ENCODE measurements at places on chromosomes 7 and 10.

DNA sequence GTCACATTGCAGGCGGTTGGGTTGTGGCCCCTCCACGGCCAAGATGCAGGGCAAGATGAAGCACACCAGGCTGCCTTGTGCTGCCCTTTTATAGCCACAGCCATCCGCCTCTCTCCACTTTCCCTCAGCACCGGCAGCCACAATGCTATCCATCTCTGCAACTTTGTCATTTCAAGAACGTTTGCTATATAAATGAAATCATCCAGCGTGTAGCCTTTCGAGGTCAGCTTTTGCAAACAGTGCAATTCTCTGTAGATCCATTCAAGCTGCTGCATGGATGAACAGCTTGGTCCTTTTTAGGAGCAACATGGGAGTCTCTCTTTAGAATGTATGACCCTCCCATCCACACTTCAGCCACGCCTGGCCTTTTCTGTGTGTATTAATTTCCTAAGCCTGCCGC, 6.4 kb upstream of the IL15RA start:
- DNase-seq, result no peak

DNA sequence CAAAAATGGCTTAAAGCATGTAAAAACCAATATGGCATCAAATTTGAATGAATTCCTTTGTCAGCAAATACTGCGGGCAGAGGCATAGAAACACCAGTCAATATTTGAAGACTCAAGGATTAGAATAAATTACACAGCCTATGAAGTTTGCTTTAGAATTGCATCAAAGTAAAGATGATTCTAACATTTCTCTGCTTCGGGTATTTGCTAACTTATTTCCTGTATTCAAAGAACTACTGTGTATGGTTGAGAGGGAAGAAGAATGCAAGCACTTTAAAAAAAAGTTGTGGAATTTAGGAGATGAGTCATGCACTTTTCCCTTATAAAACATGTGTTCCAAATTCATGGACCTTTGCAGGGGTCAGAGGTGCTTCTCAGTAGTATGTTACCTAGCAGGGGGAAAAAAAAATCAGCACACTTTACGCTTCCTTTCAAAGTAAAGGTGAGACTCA, 90.1 kb downstream of the PIP4K2A start:
- DNase-seq, result no peak

- no peak for DNase-seq
Measured at GRCh38 chr10:132390170-132390920, 6.7 kb upstream of the PWWP2B start.

DNA sequence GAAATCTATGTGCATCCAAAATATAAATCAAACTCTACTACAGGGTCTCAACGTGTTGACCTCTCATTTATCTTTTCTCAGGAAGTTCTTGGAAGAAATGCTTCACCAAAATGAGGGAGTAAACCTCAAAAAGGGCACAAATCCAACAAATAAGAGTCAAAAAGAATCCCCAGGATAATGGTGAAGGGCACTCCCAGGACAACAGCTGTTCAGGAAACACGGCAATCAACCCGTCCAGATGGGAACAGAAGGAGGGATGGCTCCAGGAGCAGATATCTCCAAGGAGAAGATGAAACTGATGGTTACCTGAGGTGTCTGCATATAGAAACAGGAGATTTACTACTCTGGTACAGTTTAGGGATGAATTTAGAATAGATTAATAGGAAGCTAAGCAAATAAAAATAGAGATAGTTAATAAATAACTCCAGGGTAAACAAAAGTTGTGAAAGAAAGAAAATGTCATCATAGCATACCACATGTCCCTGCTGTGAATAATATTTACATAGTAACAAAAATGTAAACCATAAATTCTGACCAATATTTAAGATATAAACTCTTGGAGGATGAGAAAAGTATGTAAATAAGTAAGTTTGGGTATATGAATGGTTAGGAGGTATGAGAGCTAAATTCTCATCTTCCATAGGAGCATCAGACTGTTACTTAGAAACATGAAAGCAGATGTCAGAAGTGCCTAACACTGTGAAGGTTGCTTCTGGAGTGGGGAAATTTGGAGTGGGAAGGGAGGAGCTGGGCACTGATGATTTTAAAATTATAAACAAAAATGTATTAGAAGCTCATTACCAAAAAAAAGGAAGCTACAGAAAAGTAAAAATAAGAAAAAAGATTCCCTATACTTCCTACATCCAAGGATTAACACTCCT, 237.5 kb upstream of the HPS1 start:
- DNase-seq, result no peak

DNA sequence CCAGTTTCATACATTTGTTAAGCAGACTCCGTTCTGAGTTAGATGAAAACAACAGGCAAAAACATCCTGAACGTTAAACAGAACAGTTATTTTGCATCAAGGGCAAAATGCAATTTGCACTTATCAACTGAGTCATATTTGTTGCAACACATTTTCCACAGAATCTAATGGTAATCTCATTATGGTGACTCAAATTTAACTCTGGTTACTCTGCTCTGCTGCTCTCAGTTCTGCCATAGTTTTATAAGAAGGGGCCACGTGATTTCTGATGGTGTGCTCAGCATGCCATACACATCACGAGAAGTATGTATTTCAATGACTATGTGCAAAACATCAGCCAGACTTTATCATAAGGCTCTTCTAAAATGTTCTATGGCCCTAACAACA, 148.8 kb downstream of the CHCHD3 start:
- no peak for DNase-seq

DNA sequence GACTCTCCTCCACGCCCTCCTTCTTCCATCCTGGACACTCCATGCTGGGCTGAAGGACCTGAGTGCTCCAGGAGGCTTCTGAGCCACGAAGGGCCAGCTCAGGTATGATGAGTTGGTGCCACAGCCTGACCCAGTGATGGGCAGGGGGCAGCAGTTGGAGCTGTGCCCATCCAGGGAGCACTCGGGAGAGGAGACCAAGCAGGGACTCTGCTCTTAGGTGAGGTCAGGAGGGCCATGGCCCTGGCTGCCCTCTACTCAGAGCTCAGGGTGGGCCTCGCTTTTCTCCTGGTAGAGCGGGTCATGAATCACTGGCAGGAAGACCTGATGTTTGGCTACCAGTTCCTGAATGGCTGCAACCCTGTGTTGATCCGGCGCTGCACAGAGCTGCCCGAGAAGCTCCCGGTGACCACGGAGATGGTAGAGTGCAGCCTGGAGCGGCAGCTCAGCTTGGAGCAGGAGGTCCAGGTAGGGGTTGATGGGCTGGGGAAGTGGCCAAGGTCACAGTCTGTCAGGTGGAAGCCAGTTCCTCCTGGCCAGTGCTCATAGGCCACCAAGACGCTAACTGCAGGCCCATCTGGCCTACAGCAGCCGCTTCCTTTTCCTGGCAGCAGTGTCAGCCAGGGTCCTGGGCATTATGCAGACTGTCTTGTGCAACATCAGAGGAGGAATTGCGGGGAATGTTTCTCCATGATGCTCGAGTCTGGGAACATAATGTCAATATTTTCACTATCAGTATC, 50.8 kb downstream of the ALOX5 start:
- DNase-seq, result no peak

- no peak for DNase-seq
Measured at GRCh38 chr10:44935201-44935965, 24.2 kb upstream of the RASSF4 start.
